ENCODE measurements at places on chromosomes 1 and 21.

GRCh38 chr1:196650403-196650802 lies 1.4 kb upstream of the CFH start:
- DNase-seq, result no peak

- no peak for DNase-seq
Observed at GRCh38 chr1:232038706-232039677, 412.4 kb downstream of the DISC1 start.

DNA sequence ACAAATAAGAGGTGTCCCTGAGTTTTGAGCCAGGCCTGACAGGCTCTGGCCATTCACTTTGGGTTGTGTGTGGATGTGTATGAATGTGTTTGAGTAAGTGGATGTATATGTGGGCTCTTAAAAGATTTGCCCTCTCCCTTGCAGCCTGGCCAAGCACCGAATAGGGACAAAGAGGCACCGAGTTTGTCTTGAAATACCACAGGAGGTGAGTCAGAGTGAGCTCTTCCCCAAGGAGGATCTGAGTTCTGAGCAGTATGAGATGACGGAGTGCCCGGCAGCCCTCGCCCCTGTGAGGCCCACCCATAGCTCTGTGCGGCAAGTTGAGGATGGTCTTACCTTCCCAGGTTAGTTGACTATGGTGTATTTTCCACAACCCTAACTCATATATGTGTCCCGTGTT lies 19.0 kb downstream of the KDM4A start:
- no peak for DNase-seq

DNA sequence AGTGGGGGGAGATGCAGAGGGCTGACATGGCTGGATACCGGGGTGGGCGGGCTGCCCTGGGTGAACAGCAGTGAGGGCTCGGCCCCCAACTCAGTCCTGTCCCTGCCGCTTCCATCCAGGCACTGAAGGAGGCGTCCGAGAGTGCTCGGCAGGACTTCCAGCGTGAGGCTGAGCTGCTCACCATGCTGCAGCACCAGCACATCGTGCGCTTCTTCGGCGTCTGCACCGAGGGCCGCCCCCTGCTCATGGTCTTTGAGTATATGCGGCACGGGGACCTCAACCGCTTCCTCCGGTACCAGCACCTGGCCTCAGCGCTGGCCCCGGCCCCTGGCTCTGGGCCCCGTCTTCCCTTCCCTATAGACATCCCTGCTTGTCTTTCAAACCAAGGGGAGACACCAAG lies 15.6 kb downstream of the NTRK1 start:
- peak; percentile 65 for DNase-seq

DNA sequence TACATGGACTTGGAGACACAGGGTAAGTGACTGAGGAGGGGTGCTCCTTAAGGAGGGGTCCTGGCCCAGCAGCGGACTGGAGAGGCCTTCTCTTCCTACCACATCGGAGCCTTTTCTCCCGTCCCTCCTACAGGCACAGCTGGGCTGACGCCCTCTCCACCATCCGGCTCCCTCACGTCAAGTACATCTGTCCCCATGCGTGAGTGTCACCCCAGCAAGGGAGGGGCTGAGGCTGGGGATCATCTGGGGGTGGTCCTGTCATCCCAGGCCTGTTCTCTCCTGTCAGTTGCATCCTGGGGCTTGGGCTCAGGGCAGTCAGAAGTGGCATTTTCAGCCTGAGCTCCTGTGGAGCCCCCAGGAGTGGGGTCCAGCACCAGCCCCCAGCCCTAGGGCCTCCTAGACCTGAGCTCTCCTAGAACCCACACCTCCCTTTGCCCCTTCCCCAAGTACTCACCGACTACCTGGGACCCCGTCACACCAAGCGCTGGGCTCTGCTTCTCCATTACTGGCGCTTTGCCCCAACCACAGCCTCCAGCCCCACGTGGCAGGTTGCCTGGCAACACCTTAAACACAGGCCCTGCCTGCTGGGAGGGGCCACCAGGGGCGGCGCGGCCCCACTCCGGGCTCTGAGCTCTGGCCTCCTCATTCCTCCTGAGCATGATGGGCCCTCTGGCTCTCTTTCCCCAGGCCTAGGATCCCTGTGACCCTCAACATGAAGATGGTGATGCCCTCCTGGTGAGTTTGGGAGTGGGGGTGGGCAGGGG lies 2.3 kb downstream of the LYPLA2 start:
- DNase-seq, result no peak

DNA sequence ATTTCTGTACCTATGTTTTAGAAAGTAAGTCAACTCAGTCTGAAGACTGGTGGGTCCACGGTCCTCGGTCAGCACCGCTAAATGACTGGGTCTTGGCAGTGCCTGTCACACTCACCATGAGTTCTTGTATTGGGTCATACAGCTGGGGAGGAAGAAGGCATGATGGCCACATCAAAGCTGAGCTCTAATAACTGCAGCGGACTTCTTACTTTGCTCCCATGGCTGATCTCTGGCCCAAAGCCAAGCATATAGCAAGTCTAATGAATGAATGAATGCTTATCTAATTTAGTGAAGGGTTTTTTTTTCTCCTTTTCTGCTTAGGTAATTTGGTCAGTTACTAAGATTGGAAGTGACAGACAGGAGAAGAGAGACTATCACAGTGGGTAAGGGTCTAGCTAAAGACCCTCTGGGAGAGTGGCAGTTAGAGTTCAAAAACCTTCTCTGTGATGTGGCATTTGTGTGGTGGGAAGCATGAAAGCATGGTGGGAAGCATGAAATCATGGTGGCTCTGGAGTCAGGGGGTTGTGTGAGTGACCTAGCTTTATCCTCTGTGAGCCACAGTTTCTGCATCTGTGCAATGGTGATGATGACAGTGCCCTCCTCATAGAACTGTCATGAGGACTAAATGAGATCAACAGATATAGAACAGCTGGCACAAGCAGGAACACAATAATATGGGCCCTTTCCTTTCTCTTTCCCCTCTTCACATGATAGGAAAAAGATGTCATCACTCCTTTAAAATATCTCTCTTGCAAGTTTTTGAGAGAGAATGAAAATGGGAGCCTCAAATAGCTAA lies 78.9 kb upstream of the JAK1 start:
- DNase-seq, result no peak

DNA sequence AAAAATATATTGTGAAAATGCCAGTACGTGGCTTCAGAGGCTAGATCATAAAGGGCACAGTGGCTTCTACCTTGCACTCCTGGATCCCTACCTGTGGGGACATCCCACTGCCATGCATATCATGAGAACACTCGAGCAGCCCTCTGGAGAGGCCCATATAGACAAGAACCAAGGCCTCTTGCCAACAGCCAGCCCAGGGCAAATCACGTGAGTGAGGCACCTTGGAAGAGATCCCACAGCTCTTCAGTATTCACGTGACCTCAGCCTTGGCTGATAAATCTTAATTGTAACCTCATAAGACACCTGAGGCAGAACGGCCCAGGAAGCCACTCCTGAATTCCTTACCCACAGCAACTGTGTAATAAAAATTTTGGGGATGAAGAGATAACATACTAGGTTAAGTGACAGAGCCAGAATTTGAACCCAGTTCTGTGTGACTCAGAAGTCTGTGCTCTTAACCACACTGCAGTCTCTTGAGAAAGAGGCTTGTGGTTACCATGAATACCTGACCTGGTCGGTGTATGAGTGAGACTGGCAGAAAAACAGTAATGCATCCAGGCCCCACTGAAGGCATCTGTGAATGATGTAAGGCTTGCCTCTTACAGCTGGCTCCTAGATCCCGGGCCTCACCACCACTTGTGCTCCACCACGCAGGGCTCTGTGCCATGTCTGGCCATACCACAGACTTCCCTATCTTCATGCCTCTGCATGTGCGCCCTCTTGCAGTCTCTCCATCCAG lies 6.9 kb upstream of the A3GALT2 start:
- no peak for DNase-seq

DNA sequence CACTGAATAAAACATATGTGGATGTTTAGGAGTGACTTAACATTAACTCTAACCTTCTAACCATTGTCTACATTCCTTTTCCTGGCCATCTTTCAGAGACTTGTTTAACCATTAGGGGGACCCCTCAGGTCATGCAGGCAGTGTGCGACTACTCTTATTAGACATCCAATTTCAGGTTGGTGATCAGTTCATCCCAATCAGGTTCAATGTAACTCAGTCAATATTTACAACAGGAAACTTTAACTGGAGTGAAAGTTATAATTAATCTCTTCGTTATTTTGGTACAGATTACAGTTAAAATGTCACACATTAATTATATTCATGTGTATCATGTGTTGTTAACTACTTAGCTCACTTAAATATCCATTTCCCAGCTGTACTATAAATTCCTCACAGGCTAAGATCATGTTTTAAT lies 68.8 kb upstream of the RGS1 start:
- no peak for DNase-seq

DNA sequence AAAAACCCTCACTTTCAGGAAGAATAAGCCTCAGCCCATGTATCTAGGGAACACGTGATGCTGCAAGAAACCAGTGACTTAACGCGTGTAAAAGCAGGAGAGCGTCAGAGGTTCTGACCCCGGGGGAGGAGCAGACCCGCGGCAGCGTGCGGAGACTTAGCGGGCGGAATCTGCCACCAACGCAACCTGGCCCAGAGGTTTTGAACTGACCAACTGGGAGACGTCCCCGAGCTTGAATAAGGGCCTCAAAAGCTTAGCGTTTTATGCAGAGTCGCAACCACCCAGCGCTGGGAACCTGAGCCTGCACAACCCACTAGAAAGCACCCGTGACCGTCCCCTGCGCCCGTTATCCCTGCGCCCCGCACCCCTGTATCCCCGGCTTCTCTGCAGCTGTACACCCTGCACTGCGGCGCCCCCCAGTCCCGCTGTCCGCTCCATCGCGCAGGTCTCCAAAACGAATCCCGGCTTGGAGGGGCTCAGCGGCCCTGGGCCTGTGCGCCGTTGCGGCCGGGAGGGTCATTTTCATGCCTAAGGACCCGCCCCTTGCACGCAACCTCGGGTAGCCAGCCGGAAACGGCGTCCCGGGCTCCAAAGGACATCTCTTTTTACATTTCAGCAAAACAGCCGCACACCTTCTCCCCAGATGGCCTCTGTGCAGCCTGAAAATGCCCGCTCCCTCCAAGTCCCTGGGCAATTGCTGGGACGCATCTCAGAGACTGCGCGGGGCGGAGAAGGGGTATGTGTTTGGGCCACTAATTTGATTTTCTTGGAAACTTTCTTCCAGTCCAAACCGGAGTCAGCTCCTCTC lies 29.4 kb upstream of the TRIM17 start:
- peak; percentile 36 for DNase-seq

- DNase-seq, result peak; percentile 58
Observed at GRCh38 chr21:17513214-17514123, 626 bp downstream of the CXADR start.

- no peak for DNase-seq
Observed at GRCh38 chr1:45516465-45516864, 5.2 kb downstream of the PRDX1 start.

Data from glutamatergic neuron (in vitro differentiated cells).